Vagina (tissue), 2 donors: ENCODE measurements at places on chromosomes 6 and 20. TPM values are rescaled to one million over a fixed set of nuclear protein-coding genes. Genes with fewer than 3 reads are reported as not detected.

DNA sequence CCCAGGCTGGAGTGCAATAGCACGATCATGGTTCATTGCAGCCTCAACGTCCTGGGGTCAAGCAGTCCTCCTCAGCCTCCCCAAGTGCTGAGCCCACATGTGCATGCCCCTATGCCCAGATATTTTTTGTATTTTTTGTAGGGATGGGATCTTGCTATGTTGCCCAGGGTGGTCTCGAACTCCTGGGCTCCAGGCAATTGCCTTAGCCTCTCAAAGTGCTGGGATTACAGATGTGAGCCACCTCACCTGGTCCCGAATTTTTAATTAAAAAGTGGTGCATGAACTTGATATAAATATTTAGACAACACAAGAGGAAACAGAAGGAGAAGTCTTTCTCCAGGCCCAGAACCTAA is 7.1 kb upstream of the RNF114 start:
- DNase-seq, result no peak
- H3K4me1 ChIP-seq, result no peaks in the 10 kb centered on the region
- no peak overlapping the region for H3K27ac ChIP-seq
- H3K36me3 ChIP-seq, result no peaks in the 10 kb centered on the region

DNA sequence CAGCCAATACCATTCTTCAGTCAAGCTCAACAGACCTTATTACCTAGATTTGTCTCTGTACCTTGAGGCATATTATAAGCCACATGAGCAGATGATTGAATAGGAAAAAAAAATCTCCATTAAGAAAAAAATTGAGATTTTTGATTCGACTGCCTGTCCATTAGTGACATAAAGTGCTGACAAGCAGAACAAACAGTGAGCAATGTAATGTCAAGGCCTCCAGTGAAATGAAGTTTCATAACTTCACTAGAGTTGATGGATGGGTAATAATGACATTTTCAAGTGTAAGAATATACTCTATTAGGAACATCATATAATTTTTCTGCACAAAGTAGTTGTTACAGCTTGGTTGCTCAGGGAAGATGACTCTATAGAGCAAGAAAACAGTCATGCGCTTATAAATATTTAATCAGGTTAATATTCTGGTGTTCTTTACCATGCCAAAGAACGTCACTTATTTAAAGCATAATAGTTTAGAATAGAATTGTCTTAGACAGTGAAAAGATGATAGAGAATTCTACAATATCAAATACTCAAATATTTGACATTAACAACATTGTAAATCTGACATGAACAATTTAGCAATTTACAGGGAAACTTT is 783.7 kb downstream of the EPHA7 start:
- no peaks in the 10 kb centered on the region for H3K27me3 ChIP-seq
- no peaks in the 10 kb centered on the region for H3K36me3 ChIP-seq
- H3K4me3 ChIP-seq, result no peak overlapping the region
- no peaks in the 10 kb centered on the region for H3K4me1 ChIP-seq

The TP53TG5 gene
- not detected for total RNA-seq

- H3K4me3 ChIP-seq, result no peak overlapping the region
- H3K27ac ChIP-seq, result no peak overlapping the region
- H3K27me3 ChIP-seq, result no peaks in the 10 kb centered on the region
- no peak for DNase-seq
- H3K4me1 ChIP-seq, result peaks cover 7% of the 10 kb centered on the region
- H3K36me3 ChIP-seq, result no peaks in the 10 kb centered on the region
These were observed 15.1 kb downstream of the RALGAPA2 start for GRCh38 chr20:20697325-20697845.

The NRN1 gene
- 9.8 TPM for total RNA-seq

DNA sequence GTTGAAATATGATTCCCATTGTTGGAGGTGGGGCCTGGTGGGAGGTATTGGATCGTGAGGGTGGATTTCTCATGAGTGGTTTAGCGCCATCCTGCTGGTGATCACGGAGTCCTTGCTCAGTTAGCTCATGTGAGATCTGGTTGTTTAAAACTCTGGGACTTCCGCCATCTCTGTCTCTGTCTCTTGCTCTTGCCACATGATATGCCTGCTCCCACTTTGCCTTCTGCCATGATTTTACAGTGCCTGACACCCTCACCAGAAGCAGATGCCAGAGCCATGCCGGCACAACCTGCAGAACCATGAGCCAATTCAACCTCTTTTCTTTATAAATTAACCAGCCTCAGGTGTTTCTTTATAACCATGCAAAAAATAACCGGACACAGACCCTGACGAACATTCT is 44.7 kb upstream of the ZFP64 start:
- no peaks in the 10 kb centered on the region for H3K36me3 ChIP-seq
- no peak overlapping the region for H3K27ac ChIP-seq
- no peak overlapping the region for H3K4me3 ChIP-seq
- DNase-seq, result peak; percentile 27

The SRMS gene
- not detected for total RNA-seq

GRCh38 chr20:51380401-51381385 is 161.8 kb downstream of the NFATC2 start:
- H3K36me3 ChIP-seq, result no peaks in the 10 kb centered on the region
- no peaks in the 10 kb centered on the region for H3K4me1 ChIP-seq
- H3K4me3 ChIP-seq, result no peak overlapping the region
- H3K27me3 ChIP-seq, result no peaks in the 10 kb centered on the region

The HRH3 gene
- total RNA-seq, result not detected

GRCh38 chr6:90221403-90221802 is 75.2 kb downstream of the BACH2 start:
- no peaks in the 10 kb centered on the region for H3K27me3 ChIP-seq
- no peak overlapping the region for H3K4me3 ChIP-seq
- no peak for DNase-seq
- no peaks in the 10 kb centered on the region for H3K36me3 ChIP-seq

The PROKR2 gene
- total RNA-seq, result not detected

DNA sequence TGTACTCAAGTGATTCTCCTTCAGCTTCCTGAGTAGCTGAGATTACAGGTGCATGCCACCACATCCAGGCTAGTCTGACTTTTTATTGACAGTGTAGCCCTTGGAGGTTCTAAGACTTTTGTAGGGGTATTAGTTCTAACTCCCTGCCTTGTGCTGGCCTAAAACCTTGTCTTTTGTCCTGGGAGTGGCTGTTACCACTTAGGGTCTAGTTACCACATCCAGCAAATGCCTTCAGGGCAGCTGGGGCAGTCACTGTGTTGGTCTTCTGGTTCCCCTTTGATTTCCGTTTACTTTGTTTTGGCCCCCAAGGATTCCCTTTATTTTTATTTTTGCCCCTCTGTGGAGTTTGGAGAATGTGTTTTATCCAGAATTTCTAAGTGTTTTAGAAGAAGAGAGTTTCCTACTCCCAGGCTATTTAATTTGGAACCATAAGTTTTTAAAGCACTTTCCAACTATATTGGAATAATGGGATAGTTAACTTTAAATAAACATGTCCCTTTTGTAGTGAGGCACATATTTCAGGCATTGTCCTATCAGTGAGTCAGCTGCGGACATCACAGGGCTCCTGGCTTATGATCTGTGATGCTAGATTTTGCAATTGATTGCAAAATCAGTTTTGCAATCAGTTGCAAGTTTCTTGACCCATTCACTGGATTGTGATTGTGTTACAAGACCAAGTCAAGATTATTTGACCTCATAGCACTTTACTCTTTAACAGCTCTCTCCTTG is 25.0 kb downstream of the IL22RA2 start:
- H3K36me3 ChIP-seq, result no peaks in the 10 kb centered on the region
- H3K27ac ChIP-seq, result peak overlapping the region; percentile 66
- no peak for DNase-seq
- no peaks in the 10 kb centered on the region for H3K27me3 ChIP-seq

GRCh38 chr20:2625062-2625461 is 27.4 kb upstream of the NOP56 start:
- no peak overlapping the region for H3K4me3 ChIP-seq
- no peak overlapping the region for H3K27ac ChIP-seq
- H3K27me3 ChIP-seq, result no peaks in the 10 kb centered on the region

The MCHR2 gene
- total RNA-seq, result not detected

DNA sequence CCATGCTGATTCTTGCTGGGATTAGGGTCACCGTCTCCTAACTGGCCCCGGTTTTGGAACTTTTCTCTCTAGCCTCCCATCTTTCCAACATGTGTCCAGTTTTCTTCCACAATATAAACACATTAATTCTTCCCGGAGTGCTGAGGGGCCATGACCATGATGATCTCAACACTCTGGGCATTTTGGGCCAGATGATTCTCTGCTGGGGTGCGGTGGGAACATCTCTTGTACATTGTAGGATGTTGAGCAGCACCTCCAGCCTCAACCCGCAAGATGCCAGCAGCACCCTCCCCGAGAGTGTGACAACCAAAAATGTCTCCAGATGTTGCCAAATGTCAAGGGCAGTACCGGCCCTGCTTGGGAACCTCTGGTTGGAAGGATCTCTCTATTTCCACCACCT is 164.8 kb downstream of the TFAP2C start:
- no peak overlapping the region for H3K4me3 ChIP-seq
- DNase-seq, result no peak
- H3K36me3 ChIP-seq, result no peaks in the 10 kb centered on the region
- peak overlapping the region; percentile 30 for H3K27ac ChIP-seq

DNA sequence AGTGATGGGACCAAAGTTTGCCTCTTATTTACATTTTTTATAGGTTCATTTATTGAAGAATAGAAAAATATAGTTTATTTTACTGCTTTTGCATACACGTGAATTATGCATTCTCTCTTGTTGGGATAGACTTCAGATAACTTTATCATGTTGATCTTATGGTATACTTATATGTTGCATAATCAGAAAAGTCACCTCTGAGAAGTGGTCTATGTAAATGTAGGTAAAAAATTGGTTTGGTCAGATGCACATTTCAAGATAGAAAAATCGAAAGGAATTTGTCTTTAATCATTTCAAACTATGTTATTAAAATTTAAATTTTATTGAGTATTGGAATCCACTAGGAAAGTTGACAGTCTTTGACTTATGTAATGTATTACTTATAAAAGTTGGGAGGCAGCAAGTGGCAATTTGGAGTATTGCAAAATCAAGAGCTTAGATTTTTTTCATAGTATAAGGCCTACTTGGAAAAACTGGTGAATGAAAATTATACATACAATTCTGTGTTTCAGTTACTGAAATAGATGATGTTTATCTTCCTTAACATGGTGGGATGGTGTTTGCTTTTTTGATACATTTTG is 2.4 kb downstream of the PHF3 start:
- no peaks in the 10 kb centered on the region for H3K36me3 ChIP-seq
- H3K27ac ChIP-seq, result peak overlapping the region; percentile 96
- no peaks in the 10 kb centered on the region for H3K27me3 ChIP-seq

DNA sequence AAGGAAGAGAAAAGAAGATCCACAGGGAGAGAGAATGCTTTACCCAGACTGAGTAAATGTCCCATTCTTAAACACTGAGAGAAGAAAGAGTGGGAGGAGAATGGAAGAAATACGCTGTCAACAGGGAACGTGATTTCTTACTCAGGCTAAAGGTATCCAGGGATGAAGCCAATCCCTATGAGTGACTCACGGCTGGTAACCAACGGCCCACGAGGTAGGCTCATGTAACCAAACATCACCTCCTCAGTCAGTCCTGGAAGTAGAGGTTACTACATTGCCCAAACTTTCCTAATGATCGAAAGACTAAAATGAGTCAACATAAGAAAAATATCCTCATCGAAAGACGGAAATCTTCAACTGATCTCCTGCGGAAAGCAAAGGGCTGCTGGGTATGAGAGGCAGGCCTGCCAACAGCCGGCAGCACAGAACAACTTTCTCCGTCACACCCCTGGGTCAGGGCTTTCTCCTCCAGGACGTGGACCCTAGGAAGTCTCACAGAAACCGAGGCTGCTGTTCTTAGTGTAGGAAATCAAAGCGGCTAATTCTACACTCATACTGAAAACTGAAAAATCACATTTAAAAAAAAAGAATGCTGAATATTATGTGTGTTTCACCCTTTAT is 292.6 kb downstream of the GMDS start:
- DNase-seq, result no peak
- no peak overlapping the region for H3K27ac ChIP-seq
- no peaks in the 10 kb centered on the region for H3K4me1 ChIP-seq
- H3K36me3 ChIP-seq, result no peaks in the 10 kb centered on the region
- H3K4me3 ChIP-seq, result no peak overlapping the region
- H3K27me3 ChIP-seq, result no peaks in the 10 kb centered on the region

The MOCS1 gene
- total RNA-seq, result 14.7 TPM

DNA sequence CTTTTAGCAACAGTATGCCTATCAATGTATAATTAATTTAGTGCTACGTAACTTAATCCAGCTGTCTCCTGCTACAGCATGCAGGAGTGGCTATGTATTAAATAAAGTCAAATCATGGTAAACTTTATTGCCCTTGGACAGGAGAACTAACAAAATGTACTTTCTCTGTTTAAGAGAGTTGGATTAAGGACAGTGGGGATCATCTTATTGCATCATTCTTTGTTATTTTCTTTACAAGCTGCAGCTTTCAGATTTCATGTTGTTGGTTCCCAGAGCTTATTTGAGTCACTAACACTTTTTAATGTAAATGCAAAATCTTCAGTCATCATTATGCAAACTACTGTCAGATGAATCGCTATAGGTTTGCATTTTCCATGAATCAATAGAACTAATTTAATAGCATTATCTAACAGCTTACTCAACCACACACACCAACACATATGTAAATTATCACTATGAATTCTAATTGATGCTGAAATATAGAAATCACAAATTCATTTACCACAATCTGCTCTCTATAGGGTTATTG is 424.7 kb downstream of the MMUT start:
- H3K4me1 ChIP-seq, result no peaks in the 10 kb centered on the region
- H3K27ac ChIP-seq, result no peak overlapping the region
- H3K36me3 ChIP-seq, result no peaks in the 10 kb centered on the region
- H3K27me3 ChIP-seq, result no peaks in the 10 kb centered on the region

- H3K4me1 ChIP-seq, result peaks cover 14% of the 10 kb centered on the region
- H3K27me3 ChIP-seq, result no peaks in the 10 kb centered on the region
- H3K36me3 ChIP-seq, result no peaks in the 10 kb centered on the region
- H3K4me3 ChIP-seq, result no peak overlapping the region
- no peak overlapping the region for H3K27ac ChIP-seq
These were observed 227.3 kb downstream of the ERMARD start for GRCh38 chr6:169978615-169979161.

The ID4 gene
- 27.7 TPM for total RNA-seq

The MUC21 gene
- total RNA-seq, result 207 TPM

The NFS1 gene
- total RNA-seq, result 15.2 TPM

DNA sequence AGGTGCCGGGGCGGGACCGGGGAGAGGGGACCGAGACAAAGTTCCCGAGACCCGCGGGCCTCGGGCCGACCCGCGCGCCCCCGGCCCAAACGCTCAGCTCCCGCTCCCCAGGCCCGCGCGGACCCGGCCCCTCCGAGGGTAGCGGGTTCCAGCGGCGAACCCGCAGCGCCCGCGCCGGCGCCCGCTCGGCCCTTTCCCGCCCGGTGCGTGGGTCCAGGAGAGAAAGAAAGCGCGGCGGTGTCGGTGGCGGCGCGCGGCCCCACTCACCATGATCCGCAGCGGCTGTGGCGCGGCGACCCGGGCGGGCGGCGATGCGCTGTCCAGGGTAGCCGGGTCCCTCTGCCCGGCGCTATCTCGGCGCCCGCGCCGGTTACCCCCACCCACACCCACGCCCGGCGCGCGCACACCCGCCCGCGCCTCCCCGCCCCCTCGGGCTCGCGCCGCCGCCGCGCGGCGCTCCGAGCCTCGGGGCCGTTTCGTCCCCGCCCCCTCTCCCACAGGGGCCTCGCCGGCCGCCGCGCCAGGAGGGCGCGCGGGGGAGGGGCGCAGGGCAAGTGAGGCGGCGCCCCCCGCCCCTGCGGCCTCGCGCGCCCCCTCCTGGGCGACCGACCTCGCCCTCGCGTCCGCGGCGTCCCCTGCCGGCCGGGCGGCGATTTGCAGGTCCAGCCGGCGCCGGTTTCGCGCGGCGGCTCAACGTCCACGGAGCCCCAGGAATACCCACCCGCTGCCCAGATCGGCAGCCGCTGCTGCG is at the start of gene ELOVL2:
Gene ELOVL2, minus strand, starts transcription at position 345 of the 751 bp plus-strand sequence. Its CDS starts 75 bp downstream, at position 270.
- DNase-seq, result no peak
- peaks cover 6% of the 10 kb centered on the region for H3K4me1 ChIP-seq
- H3K27me3 ChIP-seq, result no peaks in the 10 kb centered on the region
- H3K36me3 ChIP-seq, result no peaks in the 10 kb centered on the region
- H3K27ac ChIP-seq, result no peak within 1 kb of the TSS
- peak within 1 kb of the TSS; percentile 60 for H3K4me3 ChIP-seq

The INSM1 gene
- total RNA-seq, result not detected
